ENCODE measurements at places on chromosomes 16 and 17.

DNA sequence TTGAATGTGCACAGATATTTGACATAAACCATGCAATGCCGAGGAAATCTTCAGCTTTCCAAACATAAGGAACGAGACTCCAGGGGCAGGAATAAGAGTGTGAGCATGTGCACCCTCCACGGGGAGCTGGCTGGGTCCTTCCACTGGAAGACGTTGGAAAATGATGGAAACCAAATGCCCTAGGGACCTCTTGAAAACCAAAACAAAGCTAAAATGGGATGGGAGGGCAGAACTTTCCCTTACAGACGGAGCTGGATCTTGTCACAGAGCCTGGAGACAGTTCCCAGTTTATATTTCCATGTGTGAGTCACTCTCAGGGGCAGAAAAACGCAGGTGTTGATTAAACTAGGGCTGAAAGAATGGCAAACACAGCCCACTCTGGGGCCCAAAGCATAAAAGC, 34.4 kb upstream of the DNAH17 start:
- DNase-seq = no peak

GRCh38 chr16:13838401-13839190, 81.4 kb upstream of the ERCC4 start:
- DNase-seq = no peak

DNA sequence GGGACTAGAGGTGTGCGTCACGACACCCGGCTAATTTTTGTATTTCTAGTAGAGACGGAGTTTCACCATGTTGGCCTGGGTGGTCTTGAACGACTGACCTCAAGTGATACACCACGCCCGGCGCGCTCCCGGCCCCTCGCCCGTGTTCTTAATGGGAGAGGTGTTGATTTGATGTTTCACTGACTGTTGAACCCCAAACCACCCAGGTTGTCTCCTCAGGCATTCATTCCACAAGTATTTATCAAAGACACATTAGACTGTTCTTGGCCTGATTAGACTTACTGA, 1.4 kb downstream of the CENPN start:
- DNase-seq = no peak

GRCh38 chr16:84722068-84722467, 22.3 kb downstream of the USP10 start:
- no peak for DNase-seq

DNA sequence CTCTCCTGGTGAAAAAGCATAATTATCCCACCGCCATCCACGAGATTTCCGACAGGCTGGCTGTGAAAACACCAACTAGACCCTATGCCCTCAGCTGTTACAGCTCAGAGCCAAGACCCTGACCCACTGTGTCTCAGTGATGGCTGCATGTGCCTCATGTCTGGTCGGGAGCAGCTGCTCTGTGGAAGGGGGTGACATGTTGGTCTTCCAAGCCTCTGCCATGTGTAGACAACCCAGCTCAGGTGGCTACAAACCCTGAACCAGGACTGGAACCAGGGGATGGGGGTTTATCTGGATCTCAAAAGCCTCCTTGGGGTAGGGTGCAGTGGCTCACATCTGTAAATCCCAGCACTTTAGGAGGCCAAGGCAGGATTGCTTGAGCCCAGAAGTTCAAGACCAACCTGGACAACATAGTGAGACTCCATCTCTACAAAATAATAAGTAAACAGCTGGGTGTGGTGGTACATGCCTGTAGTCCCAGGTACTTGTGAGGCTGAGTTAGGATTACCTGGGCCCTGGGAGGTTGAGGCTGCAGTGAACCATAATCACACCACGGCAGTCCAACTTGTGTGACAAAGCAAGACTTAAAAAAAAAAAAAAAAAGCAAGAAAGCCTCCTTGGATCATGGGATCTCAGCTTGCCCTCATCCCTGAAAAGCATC, 220.3 kb downstream of the CPPED1 start:
- DNase-seq = no peak

DNA sequence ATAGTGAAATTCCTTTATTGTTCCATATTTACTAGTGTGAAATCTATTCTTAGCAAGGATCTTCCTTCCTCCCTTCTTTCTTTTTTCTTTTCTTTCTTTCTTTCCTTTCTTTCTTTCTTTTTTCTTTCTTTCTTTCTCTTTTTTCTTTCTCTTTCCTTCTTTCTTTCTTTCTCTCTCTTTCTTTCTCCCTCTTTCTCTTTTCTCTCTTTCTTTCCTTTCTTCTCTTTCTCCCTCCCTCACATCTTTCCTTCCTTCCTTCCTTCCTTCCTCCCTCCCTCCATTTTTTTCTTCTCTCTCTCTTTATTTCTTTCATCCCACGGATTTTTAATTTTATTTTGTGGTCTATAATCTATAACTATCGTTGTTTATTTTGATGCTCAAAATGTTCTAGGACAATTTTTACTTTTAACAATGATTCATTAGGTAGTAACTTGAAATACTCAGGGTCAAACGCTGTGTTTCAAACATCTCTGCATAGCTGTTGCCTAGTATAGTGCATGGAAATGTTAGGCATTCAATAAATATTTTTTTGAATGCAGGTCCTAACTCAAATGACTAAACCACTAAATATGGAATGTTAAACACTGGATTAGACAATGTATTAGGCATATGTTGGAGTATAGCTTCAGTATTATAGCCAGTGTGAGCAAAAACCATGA, 178.3 kb downstream of the MAP2K6 start:
- no peak for DNase-seq

- DNase-seq = no peak
Observed at GRCh38 chr17:34254651-34255380, at the start of gene CCL2. TSS of gene CCL2 (plus strand) at chr17:34255285. CDS start at chr17:34255350, 65 bp downstream.

DNA sequence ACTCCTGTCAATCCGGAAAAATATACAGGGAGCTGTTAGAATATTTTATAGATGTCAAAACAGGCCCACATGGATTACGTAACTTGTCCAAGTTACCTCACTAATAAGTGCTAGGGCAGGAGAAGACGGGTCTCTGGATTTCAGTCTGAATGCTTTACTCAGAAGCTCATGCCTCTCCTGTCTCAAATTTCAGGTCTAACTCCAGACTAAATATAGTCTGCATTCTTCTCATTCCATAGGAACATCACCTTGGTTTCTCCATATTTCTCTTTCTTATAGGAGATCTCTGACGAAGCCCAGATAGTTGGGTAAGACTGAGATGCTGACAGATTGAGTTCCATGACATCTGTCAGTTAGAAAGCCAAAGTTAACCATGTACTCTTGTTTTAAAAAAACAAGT, 174.2 kb downstream of the STX8 start:
- DNase-seq = no peak

GRCh38 chr16:30064729-30065101, 845 bp upstream of the ALDOA start:
- no peak for DNase-seq

DNA sequence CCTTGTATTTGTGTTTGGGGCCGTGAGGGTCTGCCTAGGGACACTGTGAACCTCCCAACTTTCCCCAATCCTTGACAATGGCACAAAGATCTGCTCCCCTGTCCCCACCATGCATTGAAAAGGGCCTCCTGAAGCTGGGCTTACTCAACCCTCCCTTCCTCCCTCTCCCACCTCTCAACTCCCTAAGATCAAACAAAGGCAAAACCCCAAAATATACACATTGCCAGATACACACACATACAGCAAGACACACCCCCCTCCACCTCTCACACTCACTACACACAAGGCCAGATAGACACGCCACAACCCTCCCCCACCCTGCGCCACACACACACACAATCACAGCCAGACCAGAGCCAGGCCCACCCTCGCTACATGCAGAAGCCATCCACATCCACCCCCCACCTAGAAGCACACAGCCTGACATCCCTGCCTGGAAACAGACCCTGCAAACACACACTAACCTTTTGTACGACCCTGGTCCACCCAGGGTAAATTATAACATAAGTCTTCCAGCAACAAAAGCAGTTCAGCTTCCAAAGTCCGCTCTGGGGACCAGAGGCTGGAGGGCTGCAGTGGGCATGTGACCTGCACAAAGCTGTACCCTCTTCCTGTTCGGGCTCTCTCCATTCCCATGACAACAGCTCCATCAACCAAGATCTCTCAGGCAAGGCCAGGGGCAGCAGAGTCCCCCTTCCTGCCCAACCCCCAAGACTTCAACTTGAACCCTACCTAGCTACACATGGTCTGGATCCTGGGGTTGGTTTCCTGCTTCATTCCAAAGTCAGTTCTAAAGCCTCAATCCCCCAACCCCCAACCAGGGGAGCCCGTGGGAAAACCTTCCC, 1.9 kb downstream of the PCGF2 start:
- DNase-seq = no peak

DNA sequence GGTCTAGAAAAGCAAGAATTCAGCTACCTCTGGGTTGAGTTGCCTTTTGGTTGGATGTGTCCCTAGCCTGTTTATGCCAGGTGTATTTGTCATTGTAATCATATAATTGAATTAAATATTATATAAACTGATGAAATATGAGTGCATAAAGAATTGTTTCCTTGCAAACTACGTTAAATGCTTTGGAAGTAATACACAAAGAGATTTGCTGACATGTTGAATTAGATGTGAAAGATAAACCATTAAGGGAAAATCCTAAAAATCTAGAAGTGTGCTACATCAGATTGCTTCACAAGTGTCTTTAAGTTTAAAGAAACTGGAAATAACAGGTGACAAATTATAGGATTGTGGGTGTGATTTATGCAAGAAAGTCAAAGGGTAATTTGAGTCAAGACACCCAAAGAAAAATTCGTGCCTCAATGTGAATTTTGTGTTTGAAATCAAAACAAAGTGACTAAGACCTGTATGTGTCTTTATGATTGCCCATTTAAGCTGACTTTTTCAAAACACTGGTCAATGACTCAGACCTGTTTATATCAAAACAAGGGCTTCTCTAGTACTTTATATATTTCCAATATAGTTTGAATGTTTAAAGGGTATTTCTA, 5.1 kb upstream of the PYY start:
- DNase-seq = no peak

DNA sequence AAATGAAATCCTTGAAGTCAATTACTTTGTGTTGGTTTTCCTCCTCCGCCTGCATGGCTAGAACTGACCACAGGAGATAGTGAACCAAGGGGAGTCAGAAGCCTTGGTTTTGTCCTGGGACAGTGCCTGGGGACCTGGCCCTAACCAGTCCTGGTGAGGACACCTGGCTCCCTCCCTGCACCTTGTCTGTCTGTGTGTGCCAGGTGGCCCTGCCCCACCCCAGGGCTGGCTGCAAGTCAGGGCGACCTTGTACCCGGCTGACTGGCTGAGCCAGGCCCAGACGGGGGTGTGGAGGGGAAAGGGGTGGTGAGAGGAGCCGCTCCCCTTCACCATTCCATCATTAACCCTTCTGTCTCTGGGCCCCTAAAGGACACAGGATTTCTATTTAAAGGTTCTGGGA, 3.4 kb downstream of the RAPGEFL1 start:
- no peak for DNase-seq

- no peak for DNase-seq
Observed at GRCh38 chr17:49784636-49785035, 3.8 kb upstream of the KAT7 start.

Measured in activated T-helper 1 cell treated with anti-CD3 and anti-CD28 coated beads, Interleukin-2, amount 50 U/mL, for 16 hours (primary cell).